GOT3 (cell line): ENCODE measurements at places on chromosomes 5 and 9.

DNA sequence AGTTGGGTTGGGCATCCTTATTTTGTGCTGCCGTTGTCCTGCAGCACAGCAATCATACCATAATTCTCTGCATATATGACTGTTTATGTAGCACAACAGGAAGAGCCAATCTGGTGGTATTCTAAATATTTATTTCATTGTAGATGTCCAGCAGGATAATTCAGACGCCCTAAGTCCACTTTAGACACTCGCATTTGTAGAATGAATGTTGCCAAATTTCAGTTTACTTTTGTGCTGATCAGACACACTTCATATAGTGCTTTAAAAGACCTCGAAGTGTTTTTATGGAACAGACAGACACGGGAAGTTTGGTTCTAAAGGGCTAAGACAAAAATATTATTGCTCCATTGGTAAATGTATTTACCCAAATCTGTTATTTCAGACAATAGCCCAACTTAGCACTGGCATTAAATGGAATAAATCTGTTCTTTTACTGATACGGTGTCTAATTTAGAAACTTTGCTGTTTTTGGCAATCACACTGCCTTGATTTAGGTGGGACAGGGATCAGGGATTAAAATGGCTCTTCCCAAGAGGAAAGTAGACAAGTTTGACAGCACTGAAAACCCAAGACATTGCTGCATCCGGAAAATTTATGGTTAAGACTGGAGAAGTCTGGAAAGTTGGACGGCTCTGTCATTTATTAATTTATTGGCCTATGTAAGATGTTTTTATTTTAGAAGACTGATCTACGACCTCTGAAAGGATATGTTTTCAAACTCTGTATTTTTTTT, 35.3 kb downstream of the PRDM6 start:
- no peak for DNase-seq

- DNase-seq: no peak
Measured at GRCh38 chr5:176814836-176815438, 4.6 kb downstream of the UNC5A start.

DNA sequence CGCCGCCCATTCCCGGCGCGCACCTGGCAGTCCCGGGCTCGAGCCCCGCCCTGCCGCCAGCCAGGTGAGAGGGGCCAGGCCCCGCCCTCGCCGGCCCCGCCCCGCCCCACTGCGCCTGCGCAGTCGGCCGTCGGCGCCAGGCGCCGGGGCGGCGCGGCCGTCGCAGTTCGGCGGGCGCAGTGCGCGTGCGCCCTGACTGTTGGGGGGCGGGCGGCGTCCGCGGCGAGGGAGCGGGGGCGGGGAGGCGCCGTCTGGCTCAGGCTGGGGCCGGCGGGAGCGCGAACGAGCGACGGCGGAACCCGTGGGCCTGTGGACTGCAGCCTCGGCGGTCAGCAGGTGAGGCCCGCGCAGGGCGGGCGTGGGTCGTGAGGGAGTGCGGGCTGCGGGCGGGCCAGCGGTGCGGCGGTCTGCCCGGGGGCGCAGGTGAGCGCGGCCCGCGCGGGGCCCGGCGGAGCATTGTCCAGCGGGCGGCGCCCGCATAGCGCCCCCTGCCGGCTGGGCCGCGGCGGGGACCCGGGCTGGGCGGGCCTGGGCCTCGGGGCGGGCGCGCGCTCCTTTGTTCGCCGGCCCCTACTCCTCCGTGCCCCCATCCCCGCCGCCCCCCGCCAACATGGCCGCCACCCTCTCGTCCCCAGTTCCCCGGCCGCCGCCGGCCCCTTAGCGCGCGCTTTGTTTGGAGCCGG, at the start of gene SPIN1:
SPIN1 (plus strand) TSS at position 242 of the 683 bp plus-strand sequence. CDS start 38,096 bp downstream, outside the sequence.
- peak; percentile 59 for DNase-seq

- DNase-seq: no peak
Measured at GRCh38 chr9:128276574-128277270, 646 bp downstream of the SWI5 start.

DNA sequence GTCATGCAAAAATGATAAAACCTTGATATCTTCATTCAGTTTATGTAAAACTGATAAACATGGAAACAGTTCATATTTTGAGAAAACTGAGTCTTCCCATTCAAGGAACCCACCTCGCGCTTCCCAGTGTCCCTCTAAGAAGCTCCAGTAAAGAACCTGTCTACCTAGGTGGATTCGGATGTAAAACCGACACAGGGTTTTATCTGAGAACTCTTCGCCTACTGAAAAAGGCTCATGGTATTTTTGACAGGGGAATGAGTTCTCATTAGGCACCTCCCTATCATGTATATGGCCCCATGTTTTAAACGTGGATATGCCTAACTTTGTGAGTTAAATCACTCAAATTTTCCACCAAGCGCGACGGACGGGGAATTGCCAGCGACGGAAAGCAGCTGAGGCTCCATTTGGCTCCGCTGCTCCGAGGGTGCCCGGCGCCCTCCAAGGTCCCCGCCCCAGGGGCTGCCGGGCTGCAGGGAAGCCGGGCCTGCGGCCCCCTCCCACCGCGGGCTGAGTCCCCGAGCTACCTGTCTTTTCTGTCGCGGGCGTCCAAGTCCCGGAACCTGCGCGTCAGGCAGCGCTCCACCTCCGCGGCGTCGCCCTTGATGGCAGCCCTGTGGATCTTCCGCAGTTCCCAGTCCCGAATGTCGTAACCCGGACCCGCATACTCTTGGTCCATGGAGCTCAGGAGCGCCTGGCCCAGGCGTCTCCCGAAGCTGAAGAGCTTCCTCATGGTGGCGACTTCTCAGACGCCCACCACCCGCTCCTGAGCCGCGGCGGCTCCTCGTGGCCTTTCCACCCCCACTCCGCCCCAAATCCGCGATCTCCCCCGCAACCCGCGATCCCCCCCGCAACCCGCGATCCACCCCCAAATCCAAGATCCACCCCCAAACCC, 594 bp downstream of the ANKRD18A start:
- DNase-seq: no peak

DNA sequence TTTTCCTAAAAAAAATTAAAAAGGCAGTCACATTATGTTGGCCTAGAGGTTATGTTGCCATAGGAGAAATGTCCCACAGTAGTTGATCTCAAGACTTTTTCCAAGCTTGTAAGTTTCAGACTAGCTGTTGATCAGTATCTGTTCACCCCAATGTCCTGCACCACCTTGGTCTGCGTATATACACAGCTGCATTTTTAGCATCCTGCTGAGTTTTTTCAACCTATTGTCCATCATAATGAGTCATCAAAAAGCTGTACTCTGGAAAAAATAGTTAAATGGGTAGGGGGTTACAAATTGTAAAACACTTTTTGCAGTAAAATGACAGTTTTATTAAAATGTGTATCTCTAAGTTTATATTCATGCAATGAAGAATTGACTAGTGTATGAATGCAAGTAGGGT, 53.2 kb upstream of the TMEM171 start:
- DNase-seq: no peak

DNA sequence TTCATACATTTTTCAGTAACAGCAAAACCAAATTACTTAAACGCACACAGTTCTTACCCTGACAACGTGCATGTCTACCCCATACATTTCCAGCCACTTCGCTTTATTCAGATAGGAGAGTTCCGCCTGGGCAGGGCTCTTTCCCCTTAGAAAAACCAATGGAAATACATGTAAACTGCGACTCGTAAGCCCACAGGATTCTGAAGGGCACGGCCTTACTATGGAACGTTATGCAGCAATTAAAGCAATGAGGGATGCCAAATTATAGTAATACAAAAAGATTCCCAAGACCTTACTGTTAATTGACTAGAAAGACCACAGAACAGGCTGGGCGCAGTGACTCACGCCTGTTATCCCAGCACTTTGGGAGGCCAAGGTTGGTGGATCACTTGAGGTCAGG, 64.5 kb downstream of the EPB41L4B start:
- no peak for DNase-seq

GRCh38 chr9:107541523-107541922, 52.0 kb upstream of the KLF4 start:
- no peak for DNase-seq
